CD4-positive, alpha-beta T cell treated with Interleukin-12 subunit alpha and Interleukin-12 subunit beta, for 1 hour (primary cell): ENCODE measurements at places on chromosomes 13 and 19.

DNA sequence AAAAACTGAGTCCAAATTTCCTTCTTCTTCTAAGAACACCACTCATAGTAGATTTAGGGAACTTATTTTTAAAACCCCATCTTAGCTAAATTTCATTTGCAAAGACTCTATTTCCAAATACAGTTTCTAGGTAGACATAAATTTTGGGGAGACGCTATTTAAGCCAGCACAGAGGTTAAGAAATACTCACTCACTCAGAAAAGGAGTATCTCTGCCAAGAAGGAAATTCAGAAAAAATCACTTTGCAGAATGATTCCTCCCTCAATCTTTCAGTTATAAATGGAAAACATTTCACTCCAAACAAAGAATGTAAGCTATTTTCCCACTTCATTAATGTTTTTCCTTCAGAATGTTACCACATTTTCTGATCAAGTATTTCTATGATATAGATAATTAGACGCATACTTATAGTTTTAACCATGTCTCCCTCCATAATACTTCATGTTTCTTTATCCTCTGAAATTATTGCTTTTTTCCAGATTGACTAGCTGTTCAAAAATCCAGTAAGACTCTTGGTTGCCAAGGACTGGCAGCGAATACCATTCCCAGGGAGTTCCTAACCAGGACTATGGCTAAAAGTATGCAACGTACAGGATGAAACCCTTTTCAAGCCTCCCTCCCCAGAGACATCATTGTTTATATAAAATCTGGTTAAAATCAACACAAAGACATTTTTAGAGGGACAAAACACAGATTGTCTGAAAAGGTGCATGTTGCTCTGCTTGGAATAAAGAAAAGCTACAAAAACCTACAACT lies 52.5 kb upstream of the RXFP2 start:
- DNase-seq = no peak

GRCh38 chr19:32206065-32206464 lies 139.3 kb upstream of the ZNF507 start:
- DNase-seq = no peak

GRCh38 chr13:88745011-88745410 lies 1073.8 kb downstream of the SLITRK5 start:
- DNase-seq = no peak

- peak; percentile 58 for DNase-seq
Observed at GRCh38 chr13:99220199-99220935, 19.7 kb downstream of the UBAC2 start.

GRCh38 chr13:109783447-109783814 lies 3.0 kb downstream of the IRS2 start:
- DNase-seq = no peak

- DNase-seq = no peak
Observed at GRCh38 chr19:54275951-54276350, 5.0 kb downstream of the LILRB2 start.

GRCh38 chr19:3774621-3775373 lies 2.8 kb upstream of the RAX2 start:
- no peak for DNase-seq

DNA sequence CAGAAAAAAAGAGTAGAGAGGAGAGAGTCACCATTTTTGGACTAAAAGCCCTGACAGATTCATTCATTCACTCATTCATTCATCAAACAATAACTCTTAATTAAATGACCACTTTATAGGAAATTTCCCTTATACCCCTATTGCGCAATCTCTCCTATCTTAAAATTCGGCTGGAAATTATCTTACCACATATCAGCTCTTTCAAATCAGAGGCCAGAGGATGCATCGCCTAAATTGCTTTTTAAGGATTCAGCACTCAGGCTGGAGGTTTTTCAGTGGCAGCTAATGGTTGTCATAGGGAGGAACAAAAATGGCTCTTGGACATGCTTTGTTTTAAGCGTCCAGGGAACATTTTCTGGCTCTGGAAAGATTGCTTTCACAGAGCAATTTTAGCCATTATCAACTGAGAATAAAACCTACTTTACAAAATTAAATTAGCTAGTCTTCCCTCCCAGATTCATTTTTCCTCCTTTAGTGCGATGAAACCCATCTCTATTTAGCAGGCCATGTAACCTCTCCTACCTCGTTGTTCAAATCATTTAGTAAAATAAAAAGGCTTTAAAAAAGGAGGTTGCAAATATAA lies 115.2 kb downstream of the OLFM4 start:
- DNase-seq = no peak

DNA sequence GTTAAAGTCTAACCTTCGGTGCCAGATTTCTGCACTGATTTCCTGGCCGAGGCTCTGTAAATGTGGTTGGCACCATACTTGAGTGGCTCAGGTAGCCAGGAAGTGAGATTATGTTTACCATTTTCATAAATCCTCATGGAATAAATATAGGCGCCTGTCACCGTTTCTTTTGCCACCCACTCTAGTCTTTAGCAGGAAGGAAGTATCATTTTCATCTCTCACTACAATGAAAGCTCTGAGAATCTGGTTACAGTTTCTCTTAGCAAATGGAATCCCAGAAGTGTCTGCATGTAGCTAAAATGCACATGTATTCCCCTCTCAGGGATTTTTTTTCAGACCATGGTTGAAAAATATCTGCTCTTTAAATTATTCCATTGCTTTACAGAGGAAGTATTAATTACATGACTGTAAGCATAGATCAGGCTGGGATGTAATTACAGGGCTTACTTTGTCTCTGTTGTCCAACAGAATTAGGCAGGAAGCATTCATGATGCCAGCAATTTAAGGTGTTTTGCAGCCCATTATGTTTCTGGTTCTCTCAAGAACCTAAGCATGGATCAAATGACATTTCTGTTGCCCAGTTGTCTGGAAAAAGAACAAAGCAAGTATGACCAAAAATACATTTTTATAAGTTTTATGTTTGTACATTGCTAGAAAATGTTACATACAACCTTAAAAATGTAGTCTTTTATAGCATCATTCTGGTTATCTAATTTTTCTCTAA lies 221.7 kb upstream of the SPRY2 start:
- no peak for DNase-seq

- DNase-seq = no peak
Observed at GRCh38 chr13:72637561-72637960, 89.9 kb downstream of the MZT1 start.

DNA sequence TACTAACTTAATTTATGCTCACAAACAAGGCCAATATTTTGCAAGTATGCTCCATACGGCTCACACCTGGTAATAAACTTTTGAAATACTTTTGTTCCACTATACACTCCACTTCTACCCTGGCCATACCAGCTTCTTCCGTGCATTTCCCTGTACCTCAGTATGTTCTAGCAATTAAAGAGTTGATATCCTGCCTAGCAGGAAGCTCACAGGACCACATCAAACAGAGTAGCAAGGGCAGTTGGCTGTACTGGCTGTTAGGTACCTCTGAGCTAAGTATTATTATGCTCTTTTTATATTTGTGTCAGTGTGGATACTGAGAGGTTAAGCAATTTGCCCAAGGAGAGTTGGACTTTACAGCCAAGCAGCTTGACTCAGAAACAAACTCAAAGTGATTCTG lies 257.7 kb downstream of the SLITRK6 start:
- no peak for DNase-seq

- peak; percentile 89 for DNase-seq
Observed at GRCh38 chr19:49896863-49897621, at the start of gene IL4I1. Gene IL4I1, minus strand, starts transcription at chr19:49896887. Its CDS starts 727 bp downstream, at chr19:49896160.

GRCh38 chr19:11031421-11032070 lies 57.7 kb upstream of the LDLR start:
- DNase-seq = no peak

- DNase-seq = no peak
Observed at GRCh38 chr13:79831556-79831955, 350.6 kb downstream of the NDFIP2 start.

DNA sequence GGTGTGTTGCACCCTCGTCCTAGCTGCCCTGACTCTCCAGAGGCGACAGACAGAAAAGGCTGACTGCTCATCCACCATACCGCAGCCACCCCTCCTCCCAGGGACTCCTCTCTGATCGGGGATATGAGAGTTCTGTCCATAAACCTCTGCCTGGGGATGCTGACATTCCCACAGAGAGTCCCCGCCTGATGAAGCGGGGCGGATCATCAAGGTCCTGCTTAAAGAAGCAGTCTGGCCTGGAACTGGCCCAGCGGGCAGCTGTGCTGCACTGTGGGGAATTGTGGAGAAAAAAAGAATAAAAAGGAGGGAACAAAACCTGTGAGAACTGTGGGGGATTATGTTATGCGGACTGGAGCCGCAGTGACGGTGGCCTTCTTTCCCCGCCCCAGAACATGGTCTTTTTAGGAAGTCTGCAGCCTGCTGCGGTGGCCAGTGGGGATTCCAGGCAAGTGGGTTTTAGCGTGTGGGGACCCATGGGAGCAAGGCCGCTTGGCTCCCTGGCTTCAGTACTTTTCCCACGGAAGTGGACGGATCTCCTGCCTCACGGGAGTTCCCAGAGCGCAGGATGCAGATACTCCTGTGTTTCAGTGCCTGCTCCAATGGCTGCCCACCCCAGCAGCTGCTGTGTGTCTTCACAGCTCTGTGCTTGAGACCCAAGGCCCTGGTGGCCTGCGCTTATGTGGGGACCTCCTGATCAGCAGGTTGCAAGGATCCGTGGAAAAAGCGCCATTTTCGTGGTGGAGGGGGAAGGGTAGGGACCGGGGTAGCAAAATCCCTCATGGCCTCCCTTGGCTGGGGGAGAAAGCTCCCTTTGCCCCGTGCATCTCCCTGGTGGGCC lies 1456.2 kb upstream of the SLC10A2 start:
- DNase-seq = no peak

GRCh38 chr19:1754636-1755466 lies 1.5 kb downstream of the ONECUT3 start:
- no peak for DNase-seq

DNA sequence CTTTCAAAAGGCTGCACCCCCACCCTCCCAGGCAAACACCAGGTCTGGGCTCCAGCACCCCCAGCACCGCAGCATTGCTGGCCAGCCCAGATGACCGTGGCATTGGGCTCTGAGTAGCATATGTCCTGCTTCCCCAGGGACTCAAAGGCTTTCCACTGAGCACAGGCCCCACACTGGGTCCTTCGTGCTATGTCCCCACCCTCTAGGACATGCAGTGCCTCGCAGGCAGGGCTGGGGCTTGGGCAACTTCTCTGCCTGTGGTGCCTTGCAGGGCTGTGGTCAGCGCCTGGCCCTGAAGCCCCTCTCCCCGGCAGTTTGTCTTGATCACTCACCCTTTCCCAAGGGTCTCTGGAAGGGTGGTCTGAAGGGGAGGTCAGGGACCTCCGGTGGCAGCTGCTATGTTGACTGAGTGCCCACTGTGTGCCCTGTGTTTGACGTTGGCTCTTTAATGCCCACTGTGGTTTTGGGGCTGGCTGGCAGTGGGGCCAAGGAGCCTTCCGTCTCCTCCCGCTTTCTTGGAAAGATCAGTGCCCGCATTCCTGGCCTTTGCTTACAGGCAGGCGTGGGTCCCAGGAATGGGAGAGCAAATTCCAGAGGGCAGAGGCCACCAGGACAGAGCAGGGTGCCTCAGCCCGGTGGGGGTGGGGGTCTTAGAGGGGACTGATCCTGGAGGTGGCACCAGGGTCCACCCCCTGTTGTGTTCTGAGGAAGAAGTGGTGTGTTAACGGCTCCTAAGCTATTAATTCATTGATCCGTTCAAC lies 20.3 kb upstream of the CRTC1 start:
- no peak for DNase-seq

- DNase-seq = no peak
Observed at GRCh38 chr13:110538632-110539031, 22.9 kb downstream of the RAB20 start.

DNA sequence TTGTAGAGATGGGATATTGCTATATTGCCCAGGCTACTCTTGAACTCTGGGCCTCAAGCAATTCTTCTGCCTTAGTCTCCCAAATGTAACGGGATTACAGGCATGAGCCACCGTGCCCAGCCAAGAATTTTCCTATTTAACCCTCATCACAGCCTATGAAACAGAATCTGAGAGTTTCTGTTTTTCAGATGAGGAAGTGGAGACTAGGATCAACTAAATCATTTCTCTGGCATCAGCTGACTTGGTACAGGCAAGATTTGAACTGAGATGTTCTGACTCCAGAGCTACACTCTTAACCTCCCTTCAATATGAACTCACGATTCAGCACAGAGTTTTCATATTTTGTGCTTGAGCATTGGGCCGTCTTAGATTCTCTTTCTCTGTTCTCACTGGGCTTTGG lies 8.1 kb downstream of the ZNF460 start:
- DNase-seq = no peak

DNA sequence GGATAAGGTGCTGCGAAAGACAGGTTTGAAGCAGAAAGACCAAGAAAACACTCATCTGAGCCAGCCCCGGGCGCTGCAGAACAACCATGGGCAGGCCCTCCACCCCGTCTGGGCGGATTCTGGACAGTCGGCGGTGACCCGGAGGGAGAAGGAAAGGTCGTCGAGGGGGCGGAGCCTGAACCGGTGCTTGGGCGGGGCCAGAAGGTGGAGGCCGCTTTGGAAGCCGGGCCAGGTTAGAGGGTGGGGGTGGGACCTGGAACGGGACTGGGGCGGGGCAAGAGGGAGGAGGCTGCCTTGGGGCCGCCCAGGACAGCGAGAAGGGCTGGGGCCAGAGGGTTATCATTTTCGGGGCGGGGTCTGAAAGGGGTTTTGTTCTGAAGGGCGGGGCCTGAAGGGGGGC lies 5.0 kb upstream of the ZNF765 start:
- no peak for DNase-seq

GRCh38 chr19:14248578-14249011 lies 42.6 kb upstream of the ADGRL1 start:
- peak; percentile 37 for DNase-seq

- DNase-seq = no peak
Observed at GRCh38 chr19:15471639-15472101, 7.3 kb upstream of the RASAL3 start.

DNA sequence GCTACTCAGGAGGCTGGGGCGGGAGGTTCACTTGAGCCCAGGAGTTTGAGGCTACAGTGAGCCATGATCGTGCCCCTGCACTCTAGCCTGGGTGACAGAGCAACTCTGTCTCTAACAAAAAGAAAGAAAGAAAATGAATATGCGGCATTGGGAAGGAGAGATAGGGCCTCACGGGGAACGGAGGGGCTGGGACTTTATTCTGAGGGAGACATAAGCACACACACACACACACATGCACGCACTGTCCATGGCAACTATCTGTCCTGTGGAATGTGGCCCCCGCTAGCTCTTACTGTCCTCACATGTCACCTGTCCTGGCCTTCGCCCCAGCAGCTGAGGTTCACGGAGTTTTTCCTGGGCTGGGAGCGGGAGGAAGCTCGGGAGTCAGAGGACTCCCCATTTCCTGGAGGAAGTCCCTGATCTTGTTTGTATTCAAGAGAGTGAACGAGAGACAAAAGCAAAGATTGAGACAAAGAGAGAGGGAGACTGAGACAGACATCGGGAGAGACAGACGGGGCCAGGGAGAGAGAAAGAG lies 654 bp downstream of the STAP2 start:
- no peak for DNase-seq

GRCh38 chr13:32825481-32825880 lies 190.7 kb upstream of the KL start:
- no peak for DNase-seq

GRCh38 chr13:113053801-113054604 lies 51.6 kb upstream of the F7 start:
- no peak for DNase-seq
